Prostate gland (tissue), 2 donors: ENCODE measurements at places on chromosomes 16 and 17. TPM values are rescaled to one million over a fixed set of nuclear protein-coding genes. Genes with fewer than 3 reads are reported as not detected.

DNA sequence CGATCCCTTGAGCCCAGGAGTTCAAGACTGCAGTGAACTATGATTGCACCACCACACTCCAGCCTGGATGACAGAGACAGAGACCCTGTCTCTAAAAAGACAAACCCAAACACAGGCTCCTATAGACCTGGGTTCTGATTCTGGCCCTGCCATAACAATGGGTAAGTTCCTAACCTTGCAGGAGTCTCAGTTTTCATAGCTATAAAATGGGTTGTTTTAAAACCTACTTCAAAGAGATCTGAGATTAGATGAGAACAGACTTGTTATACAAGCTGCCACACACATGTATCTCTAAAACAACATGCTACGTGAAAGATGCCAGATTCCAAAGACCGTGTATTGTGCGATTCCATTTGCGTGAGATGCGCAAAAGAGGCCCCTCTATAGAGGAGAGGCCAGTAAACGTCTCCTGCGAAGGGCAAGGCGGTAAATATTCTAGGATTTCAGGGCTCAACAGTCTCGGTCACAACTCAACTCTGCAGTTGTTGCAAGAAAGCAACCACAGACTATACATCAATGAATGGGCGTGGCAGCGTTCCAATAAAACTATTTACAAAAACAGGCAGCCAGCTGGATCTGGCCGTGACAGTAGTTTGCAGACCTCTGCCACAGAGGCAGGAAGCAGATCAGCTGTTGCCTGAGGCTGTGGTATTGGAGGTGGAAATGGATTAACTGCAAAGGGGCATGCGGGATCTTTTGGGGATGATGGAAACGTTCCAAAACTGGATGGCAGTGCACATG lies 5.9 kb downstream of the CORO7 start:
- DNase-seq: peak; percentile 82

GRCh38 chr16:84291226-84291625 lies 3.5 kb upstream of the WFDC1 start:
- no peak for DNase-seq

- DNase-seq: no peak
Measured at GRCh38 chr16:73615071-73615940, 567.4 kb upstream of the ZFHX3 start.

DNA sequence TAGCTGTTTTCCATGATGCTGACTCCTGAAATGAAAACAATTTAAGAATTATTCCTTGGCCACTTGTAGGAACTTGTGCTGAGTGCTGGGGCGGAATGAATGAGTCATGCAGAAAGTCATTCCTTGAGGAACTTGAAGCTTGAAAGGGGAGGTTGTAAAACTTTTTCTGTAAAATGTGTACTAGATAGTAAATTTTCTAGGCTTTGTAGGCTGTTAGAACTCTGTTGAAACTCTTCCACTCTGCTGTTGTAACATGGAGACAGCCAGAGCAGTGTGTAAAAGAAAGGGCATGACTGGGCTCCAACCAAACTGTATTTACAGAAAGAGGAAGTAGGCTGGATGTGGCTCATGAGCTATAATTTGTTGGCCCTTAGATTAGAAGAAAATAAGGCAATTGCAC lies 46.1 kb downstream of the ABCA8 start:
- DNase-seq: peak; percentile 38

DNA sequence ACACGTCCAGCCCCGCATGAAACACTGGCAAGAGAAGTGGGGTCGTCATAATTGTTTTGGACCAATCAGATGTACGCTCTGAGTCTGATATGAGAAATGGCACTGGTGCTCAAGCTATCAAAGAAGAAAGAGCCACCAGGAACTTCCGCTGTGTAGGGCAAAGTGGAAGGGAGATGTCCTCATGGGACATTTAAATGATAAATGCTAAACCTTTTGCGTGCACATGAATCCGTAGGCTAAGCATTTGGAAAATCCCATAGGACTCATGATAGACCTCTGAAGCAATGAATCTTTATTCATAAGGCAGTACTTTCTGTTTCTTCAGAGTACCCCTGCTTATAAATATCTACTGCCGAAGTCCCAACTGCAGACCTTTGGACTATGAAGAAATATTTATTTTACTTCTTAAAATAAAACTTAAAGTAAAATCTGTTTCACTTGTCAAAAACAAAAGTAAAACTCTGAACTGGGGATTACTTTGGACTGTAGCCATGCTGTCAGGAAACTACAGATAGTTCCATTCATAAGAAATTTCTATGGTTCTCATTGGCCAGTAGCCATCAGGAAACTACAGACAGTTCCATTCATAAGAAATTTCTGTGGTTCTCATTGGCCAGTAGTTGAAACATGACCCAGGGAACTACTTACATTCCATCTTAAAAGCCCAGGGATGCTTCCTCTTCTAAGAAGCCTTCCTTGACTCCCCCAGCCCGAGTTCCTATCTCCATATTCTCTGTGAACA lies 335.1 kb downstream of the HS3ST4 start:
- no peak for DNase-seq

DNA sequence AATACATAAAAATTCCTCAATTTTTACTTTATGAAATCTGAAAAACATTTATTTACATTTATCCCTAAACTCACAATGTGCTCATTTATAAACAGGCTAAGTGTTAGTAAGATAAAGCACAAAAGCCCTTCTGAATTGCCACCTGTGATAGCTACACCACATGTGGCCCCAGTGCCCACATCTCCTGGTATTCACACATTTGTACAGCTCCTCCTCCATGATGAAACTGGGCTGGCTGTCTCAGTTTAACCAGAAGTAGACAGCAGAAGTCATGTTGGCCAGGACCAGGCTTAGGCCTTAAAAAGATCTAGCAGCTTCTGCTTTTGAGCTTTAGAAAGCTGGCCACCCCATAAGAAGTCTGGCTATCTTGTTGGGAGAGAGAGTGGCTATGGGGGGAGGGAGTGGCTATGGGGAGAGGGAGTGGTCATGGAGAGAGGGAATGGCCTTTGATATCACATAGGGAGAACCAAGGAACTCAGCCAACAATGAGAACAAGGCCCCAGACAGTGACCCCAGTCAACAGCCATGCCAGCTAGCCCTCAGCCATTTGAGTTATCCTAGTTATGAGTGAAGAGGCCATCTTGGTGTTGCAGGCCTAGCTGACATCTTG lies 47.4 kb downstream of the CEP95 start:
- no peak for DNase-seq

- no peak for DNase-seq
Measured at GRCh38 chr16:87351320-87351698, 32.3 kb downstream of the FBXO31 start.

- DNase-seq: no peak
Measured at GRCh38 chr17:67492251-67492740, 115.2 kb downstream of the PITPNC1 start.

GRCh38 chr16:76175718-76176117 lies 101.5 kb upstream of the CNTNAP4 start:
- DNase-seq: no peak

- DNase-seq: no peak
Measured at GRCh38 chr17:72063756-72064450, 56.9 kb upstream of the SOX9 start.

DNA sequence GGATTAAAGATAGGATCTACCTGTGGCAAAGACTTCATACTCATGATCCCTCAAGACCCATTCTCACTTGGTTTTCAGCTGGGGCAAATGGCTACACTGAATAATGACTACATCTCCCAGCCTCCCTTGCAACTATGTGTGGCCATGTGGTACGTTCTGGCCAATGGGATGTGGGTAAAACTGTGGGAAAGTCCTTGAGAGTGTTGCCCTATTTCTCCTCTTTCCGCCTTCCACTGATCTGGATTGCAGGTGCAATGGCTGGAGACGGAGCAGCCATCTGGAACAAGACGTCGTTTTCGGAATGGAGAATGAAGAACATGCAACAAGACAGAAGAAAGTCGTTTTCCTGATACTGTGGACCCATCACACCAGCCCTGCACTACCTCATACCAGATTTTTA lies 48.5 kb downstream of the HAPSTR1 start:
- no peak for DNase-seq

DNA sequence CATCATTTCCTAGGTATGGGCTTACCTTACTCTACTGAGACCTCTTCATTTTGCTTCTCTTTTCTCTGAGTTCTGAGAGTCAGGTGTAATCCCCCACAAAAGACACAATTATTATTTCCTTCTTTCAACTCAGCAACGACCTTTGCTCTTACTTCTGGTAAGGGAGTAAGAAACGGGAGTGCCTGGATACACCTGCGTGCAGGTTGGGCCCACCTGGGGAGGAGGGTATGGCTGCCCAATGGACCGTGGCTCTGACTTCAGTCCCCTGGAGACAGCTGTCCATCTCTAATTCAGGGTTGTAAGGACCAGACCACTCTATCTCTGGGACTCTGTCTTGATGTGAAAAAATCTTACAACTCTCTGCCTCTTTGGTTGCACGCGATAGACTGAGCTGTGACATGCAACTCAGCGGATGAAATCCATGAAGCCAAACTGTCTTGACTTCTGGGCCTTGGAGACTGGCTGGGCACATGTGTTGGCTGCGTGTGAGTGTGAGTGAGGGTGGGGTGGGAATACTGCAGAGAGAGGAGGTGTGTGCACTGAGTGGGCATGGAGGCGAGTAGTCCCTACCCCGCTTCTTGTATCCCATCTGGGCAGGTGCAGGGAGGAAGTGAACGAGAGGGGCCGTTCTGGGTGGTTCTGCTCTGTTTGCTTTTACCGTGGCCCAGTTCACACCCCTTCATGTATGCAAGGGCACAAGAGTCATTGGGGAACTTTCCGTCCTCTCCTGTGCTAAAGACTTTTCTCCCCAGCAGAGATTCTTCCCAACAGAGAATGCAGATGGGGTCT lies 1.2 kb downstream of the TMEM238L start:
- no peak for DNase-seq

DNA sequence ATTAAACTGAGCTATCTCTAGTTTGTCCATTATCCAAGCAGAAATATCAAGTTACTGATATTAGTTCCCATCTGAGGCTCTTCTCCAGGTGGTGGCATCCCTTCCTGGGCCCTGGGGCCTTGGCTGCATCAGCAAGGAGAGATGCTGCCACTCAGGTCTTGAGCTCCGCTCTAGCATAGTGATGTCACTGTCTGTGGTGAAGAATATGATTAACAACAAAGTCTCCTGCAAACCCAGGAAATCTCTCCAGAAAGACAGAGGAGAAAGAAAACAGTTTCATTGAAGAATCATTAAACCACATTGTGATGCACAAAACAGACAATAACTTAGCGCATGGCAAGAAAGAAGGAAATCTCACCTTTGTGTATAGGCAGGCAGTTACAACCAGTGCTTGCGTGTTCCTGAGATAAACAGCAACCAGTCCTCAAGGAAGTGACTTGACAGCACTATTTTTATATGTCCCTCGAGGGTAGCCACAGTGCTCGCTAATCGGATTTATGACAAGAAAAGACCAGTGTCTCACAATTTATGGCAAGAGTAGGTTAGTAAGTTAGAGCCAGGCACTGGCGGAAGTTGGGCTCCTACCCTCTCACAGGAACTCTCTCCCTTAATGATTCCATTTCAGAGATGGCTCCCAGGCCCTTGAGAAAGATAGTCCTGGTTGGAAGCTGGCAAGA lies 151.1 kb downstream of the AHSP start:
- no peak for DNase-seq

DNA sequence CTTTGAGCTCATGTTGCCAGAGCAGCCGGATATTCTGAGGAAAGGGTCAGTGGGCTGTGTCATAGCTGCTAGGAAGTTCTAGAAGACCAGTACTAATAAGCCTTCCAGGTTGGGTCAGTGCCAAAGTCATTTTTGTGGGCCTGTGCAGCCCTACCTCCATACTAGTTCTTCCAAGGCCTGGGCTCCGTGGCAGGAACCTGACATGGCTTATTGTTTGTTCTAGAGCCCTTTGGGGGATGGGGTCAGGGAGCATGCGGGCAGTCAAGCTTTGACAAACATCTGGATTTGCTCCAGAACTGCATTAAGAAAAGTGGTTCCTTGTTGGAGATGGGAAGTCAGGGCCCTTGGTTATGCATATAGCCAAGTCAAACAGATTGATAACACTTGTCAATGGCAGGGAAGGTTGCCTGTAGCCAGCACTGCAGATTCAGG lies 7.6 kb downstream of the ALKBH5 start:
- DNase-seq: no peak

GRCh38 chr17:63774141-63774968 lies at the start of gene DDX42:
DDX42 (plus strand) TSS chr17:63774170; CDS start chr17:63787050, 12,880 bp downstream.
- peak; percentile 86 for DNase-seq

GRCh38 chr17:48933035-48933434 lies 11.6 kb downstream of the SNF8 start:
- DNase-seq: no peak

DNA sequence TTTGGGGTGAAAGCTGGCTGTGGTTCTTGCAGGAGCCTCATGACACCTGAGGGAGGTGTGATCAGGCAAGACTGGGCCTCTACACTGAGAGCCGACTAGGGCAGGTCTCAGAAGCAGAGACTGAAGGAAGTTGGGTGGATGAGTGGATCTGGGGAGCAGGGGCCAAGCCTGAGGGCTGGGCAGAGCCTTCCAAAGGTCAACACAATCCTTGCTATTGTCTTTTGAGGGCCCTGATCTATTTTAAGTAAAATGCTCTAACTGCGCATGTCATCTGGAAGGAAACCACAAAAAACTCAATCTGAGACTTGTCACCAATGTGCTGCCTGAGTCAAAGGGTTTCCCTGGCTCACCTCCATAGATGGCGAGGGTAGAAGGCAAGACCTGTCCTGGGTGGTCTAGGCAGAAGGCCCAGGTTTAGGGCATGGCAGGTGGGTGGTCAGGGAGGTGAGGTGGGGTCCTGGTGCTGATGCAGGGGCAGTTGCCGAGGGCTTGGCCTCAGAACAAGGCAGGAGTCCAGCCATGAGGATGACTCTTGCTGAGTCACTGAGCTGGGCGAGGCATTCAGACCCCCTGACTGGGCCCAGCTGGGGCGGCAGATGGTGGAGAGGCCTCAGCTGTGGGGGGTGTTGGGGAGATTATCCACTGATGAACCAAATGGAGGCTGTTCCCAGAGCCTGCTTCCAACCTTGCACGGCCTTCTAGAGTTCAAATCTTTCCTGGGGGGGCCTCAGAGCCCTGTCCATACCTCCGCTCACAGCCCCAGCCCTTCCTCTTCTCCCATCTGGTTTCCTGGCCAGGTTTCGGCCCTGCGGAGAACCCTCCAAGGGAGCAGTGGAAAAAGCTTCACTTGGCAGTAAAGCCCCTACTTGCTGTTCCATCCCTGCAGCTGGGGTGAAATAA lies 5.1 kb downstream of the MVP start:
- no peak for DNase-seq

- no peak for DNase-seq
Measured at GRCh38 chr16:10941127-10941933, 938 bp downstream of the DEXI start.

- DNase-seq: no peak
Measured at GRCh38 chr16:89023151-89023551, 46.1 kb upstream of the CBFA2T3 start.

CNTD1 gene
- total RNA-seq: 1.4 TPM

TBC1D3 gene
- total RNA-seq: not detected

CSH1 gene
- total RNA-seq: not detected

CHST6 gene
- 0.23 TPM for total RNA-seq

TRIM72 gene
- 3.9 TPM for total RNA-seq

GINS3 gene
- total RNA-seq: 8.9 TPM

ZNF385C gene
- total RNA-seq: 2.3 TPM

OR1F1 gene
- not detected for total RNA-seq

TAX1BP3 gene
- total RNA-seq: 270 TPM

TBC1D3G gene
- not detected for total RNA-seq
